ENCODE measurements at places on chromosomes 7 and 10.

- peak; percentile 66 for DNase-seq
Measured at GRCh38 chr10:119543814-119544642, 1.5 kb upstream of the RGS10 start.

DNA sequence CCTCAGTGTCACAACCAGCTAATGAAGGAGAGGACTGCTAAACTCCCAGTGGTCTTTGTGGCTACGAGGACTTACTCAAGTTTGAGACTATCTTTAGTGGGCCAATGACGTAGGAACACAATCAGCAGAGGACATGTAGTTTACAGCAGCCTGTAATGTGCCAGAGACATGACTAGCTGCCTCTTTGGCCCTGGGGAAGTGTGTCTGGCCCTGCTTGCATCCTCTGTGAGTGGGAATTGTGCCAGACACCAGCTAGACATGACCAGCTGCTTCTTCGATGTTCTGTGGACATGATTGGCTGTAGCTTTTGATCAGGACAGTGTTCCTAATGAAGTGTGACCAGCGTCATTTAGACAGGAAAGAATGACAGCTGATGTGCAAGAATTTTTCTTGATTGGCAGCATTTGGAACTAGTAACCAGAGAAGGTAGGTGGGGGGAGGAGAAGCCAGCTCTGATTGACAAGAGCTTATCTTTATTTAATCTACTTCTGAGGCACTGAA, 141.7 kb downstream of the AUTS2 start:
- DNase-seq = no peak

GRCh38 chr7:100566018-100566531, 7.6 kb downstream of the SAP25 start:
- no peak for DNase-seq

DNA sequence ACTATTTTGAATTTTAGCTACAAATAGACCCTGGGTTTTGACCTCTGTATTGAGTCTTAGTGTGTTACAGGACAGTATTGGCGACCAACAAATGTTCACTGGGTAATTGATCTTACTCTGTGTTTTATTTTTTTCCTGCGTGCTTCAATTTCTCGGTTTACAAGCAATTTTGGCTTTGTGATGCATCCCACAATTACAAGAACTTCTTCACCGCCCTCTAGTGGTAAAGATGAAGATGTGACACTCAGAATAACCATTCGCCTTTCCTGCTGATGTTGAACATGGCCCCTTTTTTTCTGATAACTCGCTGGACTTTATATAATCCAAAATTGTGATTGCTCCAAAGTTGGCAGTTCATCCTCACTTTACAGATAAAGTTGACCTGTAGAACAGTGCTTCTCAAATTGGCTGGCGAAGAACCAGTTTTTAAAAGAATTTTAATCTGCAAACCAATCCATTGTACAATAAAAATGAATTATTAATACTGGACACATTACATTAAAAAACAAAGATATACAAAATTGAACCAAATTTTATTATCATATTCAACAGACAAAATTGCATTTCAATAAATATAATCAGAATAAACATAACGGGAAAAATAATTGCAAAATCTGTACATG, 20.2 kb upstream of the SMC3 start:
- peak; percentile 48 for DNase-seq

- DNase-seq = no peak
Measured at GRCh38 chr7:92421676-92422435, 25.4 kb upstream of the GATAD1 start.

GRCh38 chr10:101493782-101494281, 94.2 kb downstream of the POLL start:
- peak; percentile 8 for DNase-seq

GRCh38 chr10:126651467-126651866, 19.0 kb downstream of the C10orf90 start:
- no peak for DNase-seq

- DNase-seq = no peak
Measured at GRCh38 chr7:51471981-51472296, 155.3 kb upstream of the COBL start.

DNA sequence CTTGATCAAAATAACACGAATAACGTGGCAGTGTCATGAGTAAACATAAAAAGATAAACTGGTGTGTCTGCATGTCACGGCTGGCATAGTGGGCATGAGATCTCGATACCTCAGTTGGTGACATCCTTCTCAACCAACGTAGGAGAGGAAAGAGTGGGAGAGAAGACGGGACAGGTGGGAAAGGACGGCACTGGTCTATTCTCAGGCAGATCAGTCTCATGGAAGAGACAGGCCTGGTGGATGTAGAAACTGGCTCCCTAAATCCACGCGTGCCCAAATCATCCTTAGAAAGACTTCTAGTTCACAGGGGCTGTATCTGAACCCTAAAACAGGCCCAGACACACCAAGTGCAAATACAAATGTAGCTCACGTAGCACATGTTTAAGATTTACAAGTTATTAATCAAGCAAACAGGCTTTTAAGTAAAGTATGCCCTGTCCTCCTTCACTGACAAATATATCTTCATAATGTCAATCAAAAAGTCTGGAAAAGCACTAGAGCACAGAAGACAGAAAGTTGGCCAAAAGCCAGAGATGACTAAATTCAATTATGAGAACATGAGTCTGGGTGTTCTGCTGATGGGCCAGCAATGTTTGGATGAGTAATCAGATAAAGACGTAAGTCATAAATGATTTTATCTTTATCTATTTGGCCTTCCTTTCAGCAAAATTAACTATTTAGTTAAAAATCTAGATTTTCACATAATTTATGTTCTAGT, 56.3 kb downstream of the SFMBT2 start:
- peak; percentile 83 for DNase-seq

GRCh38 chr10:13883636-13884444, 297.1 kb downstream of the PRPF18 start:
- DNase-seq = no peak

DNA sequence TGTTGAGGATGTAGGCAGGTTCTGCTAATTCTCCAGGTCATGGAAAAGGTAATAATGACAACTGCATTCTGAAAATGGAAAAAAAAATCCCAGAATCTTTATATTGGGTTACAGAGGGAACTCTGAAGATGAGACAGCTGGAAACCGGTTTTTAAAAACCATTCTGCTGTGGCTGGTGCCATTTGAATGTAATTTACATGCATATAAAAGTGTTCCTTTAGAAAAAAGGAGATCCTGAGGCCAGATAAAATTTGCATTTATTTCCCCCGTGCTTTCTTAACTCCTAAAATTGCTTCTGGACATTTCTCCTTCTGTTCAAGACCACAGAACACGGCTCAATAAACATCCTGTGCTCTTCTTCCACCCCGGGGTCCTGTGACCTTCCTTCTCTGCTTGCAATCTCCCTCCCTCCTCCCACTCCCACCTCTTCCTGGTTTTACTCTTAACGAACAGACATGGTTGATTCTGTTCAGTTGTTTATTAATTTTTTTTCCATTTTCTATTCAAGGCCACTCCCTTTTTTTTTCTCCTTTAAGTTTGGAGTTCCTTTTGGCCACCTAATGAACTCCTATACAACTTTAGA, 41.6 kb downstream of the SH2D4B start:
- DNase-seq = no peak

GRCh38 chr10:45220931-45221330, 94.5 kb downstream of the OR13A1 start:
- DNase-seq = no peak

GRCh38 chr10:120103738-120104560, 211.4 kb downstream of the SEC23IP start:
- DNase-seq = no peak

DNA sequence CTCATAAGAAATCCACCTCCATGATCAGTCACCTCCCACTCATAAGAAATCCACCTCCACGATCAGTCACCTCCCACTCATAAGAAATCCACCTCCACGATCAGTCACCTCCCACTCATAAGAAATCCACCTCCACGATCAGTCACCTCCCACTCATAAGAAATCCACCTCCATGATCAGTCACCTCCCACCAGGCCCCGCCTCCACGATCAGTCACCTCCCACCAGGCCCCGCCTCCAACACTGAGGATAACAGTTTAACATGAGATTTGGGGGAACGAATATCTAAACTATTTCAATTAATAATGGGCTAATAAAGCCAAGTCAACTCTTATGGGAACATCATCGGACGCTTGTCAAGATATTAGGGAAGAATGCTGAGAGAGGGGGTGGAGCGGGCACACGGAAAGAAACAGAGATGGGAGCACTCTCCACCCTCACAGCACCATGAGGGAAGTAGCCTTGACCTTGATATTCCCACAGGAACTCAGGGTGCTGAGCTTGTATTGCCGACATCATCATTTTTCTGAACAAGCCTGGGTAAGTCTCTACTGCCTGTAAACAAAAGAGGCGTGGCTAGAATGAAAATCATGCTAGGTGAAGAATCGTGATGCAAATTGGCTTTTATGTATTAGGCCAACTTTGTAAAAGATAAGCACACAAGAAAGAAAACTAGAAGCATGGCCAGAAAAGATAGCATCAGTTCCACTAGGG, 303.5 kb upstream of the KLF6 start:
- no peak for DNase-seq

DNA sequence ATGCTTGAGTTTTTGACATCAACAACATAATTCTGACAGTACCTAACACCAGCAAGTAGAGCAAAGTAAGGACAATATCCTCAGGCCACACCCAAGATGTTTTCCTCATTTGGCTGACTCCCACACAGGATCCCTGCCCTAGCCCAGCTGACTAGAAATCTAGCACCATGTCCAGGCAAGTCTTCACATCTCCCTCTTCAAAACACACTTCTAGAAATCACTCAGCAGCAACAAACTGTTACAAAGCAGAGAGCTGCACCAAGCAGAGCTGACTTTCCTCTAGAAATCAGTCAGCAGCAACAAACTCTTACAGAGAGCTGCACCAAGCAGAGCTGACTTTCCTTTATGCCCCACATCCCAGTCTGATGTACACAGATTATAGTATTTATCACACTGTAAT, 7.7 kb downstream of the TMEM168 start:
- no peak for DNase-seq

GRCh38 chr7:35025369-35025870, 11.9 kb downstream of the DPY19L1 start:
- DNase-seq = no peak

- no peak for DNase-seq
Measured at GRCh38 chr10:25405871-25406270, 231.1 kb downstream of the GPR158 start.

DNA sequence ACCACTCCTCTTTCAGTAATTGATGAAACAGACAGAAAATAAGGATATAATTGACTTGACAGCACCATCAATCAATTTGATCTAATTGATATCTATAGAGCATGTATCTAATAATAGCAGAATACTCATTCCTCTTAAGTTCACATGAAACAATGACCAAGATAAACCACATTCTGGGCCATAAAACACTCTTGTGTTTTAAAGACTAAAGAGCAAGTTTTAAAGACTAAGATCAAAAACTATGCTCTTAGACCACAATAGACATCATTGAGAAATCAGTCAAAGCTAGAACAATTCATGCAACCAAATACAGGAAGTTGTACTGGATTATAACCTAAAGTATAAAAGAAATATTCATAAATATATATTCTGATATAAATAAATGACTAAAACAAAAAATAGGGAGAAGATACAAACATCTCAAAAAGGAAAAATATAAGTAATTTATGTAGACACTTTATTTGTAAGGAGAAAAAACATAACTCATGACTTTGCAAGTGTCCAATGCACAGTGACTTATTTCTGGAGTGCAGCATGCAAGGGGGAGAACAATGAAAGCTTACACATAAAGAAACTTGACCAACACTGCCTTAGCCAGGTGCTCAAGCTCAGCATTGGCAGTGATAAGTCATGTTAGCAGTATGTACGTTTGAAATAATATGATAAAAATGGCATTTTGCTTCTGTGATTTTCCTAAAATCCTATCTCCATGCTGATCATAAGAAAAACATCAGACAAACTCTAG, 312.7 kb upstream of the IGFBP3 start:
- DNase-seq = no peak

GRCh38 chr10:125608474-125608873, 74.5 kb downstream of the TEX36 start:
- DNase-seq = no peak

- no peak for DNase-seq
Measured at GRCh38 chr10:130802301-130802700, 509.2 kb downstream of the TCERG1L start.

DNA sequence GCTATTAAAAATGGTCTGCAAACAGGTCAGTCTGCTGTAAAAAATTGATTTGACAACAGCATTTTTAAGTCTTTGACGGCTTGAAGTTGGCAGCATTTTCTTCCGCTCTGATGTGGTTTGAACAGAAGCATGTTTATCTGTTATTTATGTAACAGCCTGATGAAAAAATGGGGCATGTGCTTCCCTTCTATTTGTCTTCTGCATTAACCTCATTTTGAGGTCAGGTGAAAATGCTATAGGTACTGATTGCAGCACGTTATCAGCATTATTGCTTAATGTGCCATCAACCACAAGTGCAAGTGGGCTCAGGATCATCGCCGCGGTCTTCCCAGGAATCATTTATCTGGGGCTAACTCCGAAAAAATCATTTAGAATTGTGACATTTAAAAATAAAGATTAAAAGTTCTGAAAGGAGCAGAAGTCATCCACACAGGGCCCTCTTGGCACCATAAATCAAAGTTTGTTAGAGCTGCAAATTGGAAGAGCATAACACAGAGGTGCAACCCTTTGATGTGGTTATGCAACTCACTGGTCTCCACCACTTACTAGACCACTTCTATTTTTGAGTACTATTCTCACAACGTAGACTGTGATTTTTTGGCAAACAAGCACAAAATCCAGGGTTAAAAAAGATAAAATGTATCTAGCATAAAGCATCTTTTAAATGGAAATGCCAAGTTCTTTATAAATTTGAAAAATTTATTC, 307.7 kb downstream of the MDFIC start:
- no peak for DNase-seq

DNA sequence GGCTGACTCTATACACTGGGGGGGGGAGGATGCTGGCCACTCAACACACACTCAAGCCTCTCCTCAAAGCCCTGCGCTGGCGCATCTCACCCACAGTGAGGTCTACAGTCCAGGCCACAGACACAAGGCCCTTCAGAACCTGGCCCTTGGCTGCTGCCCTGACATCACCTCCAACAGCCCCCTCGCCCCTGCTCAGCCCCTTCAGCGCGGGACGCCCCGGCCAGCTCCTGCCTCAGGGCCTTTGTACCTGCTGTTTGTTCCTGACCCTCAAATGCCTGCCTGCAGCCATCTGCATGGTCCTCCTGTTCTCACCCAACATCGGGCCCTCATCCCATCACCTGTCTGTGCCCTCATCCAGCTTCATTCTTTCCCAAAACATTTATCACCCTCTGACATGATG, 572.6 kb downstream of the DNAJB6 start:
- DNase-seq = no peak

DNA sequence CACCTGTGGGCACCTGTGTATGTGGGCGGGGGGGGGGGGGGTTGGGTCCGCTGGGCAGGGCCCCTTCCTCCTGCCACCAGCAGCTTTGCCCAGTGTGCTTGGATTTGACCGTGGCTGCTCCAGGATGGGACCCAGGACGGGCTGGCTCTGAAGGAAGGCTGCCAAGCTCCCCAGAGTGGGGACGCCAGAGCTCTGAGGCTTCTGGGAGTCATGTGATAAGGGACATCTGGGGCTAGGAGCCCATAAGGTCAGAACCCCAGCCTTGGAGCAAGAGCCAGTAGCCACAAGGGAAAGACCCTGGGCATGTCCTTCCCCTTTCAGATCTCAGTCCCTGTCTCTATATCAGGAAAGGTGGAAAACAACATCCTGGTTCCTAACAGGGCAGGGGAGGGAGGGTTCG, 21.8 kb upstream of the AMZ1 start:
- no peak for DNase-seq
